Stimulated activated CD4-positive, alpha-beta T cell treated with anti-CD3 and anti-CD28 coated beads, Interleukin-15, amount 100 ng/mL, for 1 hour (primary cell): ENCODE measurements at places on chromosomes 1 and 21.

GRCh38 chr1:218848009-218848408 is 325.7 kb upstream of the LYPLAL1 start:
- no peak for DNase-seq

GRCh38 chr1:220527279-220527907 is 543 bp upstream of the MARK1 start:
- DNase-seq = no peak

- DNase-seq = no peak
Observed at GRCh38 chr1:236502972-236503639, 20.7 kb upstream of the LGALS8 start.

DNA sequence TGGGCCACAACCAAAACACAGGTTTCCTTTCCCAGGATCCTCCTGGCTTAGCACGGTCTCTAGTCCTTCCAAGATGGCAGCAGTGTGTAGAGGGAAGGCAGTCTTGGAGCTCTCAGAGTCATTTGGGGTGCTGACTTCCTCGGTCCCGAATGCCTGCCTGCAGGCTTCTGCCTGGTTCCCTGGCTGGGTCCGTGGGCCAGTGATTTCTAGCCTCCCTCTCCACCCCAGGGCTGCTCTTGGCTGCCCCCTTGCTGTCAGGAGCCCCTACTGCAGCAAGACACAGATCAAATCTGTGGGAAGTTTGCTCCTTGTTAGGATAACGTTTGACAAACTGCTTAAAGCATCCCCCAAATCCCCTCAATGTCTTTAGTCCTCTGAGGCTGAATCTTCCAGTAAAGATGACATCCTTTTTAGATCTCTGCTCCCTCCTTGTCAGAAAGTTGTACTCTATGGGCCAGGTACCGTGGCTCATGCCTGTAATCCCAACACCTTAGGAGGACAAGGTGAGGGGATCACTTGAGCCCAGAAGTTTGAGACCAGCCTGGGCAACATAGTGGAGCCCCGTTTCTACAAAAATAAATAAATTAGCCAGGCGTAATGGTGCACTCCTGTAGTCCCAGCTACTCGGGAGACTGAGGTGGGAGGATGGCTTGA is 272.5 kb downstream of the RRAGC start:
- DNase-seq = peak; percentile 5

DNA sequence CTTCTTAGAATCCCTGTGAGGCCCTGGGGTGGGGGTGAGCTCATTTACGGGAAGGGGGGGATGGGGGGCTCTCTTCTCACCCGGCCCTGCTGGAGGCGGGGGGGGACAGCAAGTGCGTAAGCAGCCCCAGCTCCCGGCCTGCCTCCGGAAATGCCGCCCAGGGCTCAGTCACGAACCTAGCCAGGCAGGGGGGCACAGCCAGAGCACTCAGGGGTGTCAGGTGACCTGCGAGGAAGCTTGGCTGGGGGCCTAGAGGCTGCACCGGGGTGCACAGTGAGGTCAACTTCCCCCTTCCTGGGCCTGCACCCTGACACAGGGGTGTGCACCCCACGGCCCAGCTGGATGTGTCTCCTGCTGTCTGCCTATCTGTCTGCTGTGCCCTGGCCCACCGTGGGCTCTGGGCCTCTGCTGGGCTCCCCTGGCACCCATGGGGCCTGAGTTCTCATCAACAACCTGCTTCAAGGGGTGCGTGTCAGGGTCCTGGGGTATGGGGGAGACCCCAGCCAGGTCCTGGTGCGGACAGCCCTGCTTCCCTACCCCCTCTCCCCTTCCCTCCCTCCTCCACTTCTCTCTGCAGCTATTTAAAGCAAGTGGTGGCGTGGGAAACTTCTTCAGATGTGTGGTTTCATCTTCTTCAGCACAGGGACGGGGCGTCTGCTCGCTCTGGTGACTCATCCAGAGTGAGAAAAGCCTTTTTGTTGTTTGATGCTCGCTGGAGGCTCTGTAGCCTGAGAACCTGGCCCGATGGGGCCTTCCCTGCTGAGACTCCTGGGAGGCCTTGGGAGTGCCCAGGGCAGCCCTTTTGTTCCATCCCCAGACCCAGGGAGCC is 92.5 kb upstream of the RUNX3 start:
- peak; percentile 86 for DNase-seq

DNA sequence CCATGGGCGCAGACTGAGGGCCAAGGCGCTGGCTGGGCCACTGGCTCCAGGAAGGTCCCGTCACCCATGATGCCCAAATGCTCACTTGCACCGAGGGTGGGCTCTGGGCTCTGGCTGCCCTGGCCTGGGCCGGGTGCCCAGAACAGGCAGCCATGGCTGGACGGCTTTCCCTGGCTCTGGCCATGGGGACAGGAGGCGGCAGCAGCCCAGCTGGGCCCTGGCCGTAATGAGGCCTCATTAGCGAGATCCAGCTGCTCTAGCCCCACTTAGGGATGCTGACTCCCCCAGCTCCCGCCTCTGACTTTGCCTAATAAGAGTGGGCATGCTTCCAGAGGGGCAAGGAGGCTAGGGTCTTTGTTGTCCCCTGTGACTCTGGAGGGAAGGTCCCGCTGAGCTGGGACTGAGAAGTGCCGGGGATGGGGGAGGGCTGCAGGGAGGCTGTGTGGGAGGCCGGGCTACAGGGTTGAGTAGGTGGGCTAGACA is 11.8 kb downstream of the SLC6A9 start:
- no peak for DNase-seq

- no peak for DNase-seq
Observed at GRCh38 chr1:15322648-15323350, 75.8 kb downstream of the FHAD1 start.

DNA sequence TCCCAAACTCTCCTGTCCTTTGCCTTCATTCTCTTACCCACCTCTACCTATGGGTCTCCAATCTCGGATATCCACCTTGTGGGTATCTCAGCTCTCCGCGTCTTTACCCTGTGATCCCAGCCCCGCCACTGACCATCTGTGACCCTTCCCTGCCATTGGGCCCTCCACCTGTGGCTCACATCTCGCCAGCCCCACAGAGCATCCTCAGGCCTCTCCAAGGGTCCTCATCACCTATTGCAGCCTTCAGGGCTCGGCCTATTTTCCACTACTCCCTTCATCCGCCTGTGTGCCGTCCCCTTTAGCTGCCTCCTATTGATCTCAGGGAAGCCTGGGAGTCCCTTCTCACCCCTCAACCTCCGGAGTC is 11.1 kb downstream of the BCAN start:
- DNase-seq = no peak

GRCh38 chr21:42557420-42557819 is 43.8 kb downstream of the SLC37A1 start:
- no peak for DNase-seq

DNA sequence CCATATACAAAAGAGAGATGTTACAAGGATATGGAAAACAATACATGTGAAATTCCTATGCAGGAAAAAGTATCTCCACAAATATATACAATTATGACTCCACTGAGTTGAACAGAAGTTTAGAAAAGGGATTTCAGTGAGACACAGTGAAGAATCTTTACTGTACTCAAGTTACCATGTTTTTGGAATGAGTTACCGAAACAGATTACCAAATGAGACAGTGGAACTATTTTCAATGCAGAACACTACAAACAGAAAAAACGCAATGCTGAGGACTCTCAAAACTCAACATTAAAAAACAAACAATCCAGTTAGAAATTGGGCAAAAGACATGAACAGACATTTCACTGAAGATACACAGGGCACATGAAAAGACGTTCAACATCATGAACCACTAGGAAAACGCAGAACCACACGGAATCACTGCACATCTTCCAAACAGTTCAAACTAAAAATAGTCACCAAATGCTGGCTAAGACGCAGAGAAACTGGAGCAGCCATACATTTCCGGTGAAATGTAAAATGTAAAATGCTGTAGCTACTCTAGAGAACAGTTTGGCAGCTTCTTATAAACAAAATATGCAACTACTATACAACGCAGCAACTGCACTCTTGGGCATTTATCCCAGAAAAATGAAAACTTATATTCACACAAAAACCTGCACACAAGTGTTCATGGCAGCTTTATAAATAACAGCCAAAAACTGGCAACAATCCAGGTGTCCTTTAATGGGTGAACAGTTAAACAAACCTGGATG is 118.7 kb downstream of the UBR4 start:
- DNase-seq = no peak

GRCh38 chr1:161502181-161502580 is 3.1 kb upstream of the FCGR2A start:
- DNase-seq = no peak

DNA sequence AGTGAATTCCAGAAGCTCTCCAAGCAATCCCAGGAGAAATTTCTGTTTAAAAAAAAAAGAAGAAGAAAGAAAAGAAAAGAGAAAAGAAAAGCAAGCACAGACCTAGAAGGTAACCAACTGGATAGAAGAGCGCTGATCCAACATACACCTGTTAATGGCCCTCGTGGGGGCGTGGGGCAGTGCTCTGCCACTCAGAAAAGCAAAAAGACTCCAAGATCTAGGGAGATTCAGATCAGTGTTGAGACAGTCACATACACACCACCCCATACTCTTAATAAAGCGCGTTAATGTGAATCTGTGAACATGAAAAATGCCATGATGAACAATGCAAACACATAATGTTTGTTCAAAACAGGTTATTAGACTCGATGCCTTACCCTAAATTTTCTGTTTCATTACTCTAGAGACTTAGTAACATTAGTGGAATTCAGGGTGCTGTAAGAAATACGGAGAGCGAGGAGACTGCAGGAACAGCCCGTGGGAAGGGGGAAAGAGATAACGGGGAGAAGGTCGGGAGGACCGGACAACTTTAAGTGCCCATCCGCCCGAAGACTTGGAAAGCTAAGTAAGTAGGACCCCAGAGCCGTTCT is 406 bp downstream of the NME7 start:
- no peak for DNase-seq

GRCh38 chr1:20259646-20260045 is 31.0 kb upstream of the VWA5B1 start:
- DNase-seq = no peak

- DNase-seq = no peak
Observed at GRCh38 chr1:204891860-204892259, 21.2 kb downstream of the NFASC start.
